ENCODE measurements at places on chromosomes 2 and 18.

GRCh38 chr2:232265329-232265728 is 113.2 kb upstream of the ALPP start:
- no peak for DNase-seq

- DNase-seq: no peak
Observed at GRCh38 chr18:25463726-25464125, 111.8 kb upstream of the ZNF521 start.

DNA sequence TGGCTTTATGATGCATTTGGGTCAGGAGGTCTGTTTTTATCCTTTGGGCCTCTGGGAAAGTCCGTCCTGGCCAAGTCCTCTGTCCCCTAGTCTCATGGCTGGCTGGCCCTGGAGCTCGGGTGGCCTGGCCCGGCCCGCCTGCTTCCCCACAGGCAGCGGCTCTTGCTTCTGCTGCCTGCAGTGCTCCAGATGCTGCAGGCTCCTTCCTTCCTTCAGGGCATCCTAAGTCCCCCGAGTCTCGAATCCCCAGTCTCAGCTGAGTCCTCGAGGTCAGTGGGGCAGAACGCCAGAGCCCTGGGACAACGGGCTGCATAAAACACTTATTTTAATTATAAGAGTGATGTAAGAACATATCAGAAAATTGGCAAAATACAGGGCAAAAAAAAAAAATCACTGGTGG is 71.2 kb downstream of the HPCAL1 start:
- DNase-seq: no peak

DNA sequence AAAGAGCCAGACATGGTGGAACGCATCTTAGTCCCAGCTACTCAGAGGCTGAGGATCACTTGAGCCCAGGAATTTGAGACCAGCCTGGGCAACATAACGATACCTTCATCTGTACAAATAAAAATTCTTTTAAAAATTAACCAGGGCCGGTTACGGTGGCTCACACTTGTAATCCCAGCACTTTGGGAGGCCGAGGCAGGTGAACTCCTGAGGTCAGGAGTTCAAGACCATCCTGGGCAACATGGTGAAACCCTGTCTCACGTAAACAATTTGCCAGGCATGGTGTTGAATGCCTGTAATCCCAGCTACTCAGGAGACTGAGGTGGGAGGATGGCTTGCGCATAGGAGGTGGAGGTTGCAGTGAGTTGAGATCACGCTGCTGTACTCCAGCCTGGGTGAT is 25.8 kb upstream of the KCNG3 start:
- DNase-seq: no peak

GRCh38 chr18:58456625-58457024 is 172.3 kb downstream of the ALPK2 start:
- no peak for DNase-seq

GRCh38 chr2:7752291-7752690 is 835.1 kb downstream of the RNF144A start:
- DNase-seq: no peak
